ENCODE measurements at places on chromosomes 2 and 18. TPM values are rescaled to one million over a fixed set of nuclear protein-coding genes. Genes with fewer than 3 reads are reported as not detected.
A peak's percentile ranks its signal among the peaks of the same experiment; 100 is the strongest.

GRCh38 chr2:184599054-184599871, 934 bp downstream of the ZNF804A start:
- peaks cover 12% of the 10 kb centered on the region for H3K4me1 ChIP-seq
- no peak for DNase-seq
- H3K4me3 ChIP-seq, result peak overlapping the region; percentile 79
- H3K27ac ChIP-seq, result peak overlapping the region; percentile 66

DNA sequence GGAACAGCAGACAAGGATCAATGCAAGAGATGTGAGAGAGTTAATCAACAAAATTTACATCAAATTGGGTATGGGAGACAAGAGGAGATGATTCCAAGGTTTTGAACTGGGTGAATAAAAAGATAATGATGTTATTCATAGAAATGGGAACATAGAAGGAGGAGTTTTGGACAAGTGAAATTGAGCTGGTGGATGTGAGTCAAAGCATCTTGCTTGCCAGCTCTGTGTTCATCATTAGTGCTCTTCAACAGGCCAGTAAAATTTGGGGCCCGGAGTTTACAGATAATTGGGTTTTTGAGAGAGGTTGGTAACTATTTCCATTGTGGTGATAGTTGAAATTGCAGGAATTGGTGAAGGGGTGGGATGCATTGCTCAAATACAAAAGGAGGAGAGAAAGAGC, 69.9 kb upstream of the CAVIN2 start:
- H3K27me3 ChIP-seq, result no peaks in the 10 kb centered on the region
- no peak overlapping the region for H3K27ac ChIP-seq
- no peak overlapping the region for H3K4me3 ChIP-seq
- no peaks in the 10 kb centered on the region for H3K4me1 ChIP-seq

C2orf42 gene
- 2.6 TPM for total RNA-seq

SLC66A2 gene
- total RNA-seq, result 18.1 TPM

GRCh38 chr2:119760956-119761275, 1.2 kb downstream of the PTPN4 start:
- peak overlapping the region; percentile 84 for H3K4me3 ChIP-seq
- no peaks in the 10 kb centered on the region for H3K36me3 ChIP-seq
- peaks cover 9% of the 10 kb centered on the region for H3K4me1 ChIP-seq
- peak; percentile 39 for DNase-seq

SLC23A3 gene
- 0.58 TPM for total RNA-seq

- no peak overlapping the region for H3K27ac ChIP-seq
- no peak for DNase-seq
- H3K27me3 ChIP-seq, result no peaks in the 10 kb centered on the region
- no peak overlapping the region for H3K4me3 ChIP-seq
These were observed 556.3 kb downstream of the ARHGAP15 start for GRCh38 chr2:143685421-143686078.

GRCh38 chr18:12257996-12258718, 4.0 kb downstream of the CIDEA start:
- no peak overlapping the region for H3K4me3 ChIP-seq
- H3K36me3 ChIP-seq, result no peaks in the 10 kb centered on the region
- DNase-seq, result no peak
- peaks cover 17% of the 10 kb centered on the region for H3K4me1 ChIP-seq
- H3K27me3 ChIP-seq, result peaks cover 41% of the 10 kb centered on the region

UNC80 gene
- 0.29 TPM for total RNA-seq

DNA sequence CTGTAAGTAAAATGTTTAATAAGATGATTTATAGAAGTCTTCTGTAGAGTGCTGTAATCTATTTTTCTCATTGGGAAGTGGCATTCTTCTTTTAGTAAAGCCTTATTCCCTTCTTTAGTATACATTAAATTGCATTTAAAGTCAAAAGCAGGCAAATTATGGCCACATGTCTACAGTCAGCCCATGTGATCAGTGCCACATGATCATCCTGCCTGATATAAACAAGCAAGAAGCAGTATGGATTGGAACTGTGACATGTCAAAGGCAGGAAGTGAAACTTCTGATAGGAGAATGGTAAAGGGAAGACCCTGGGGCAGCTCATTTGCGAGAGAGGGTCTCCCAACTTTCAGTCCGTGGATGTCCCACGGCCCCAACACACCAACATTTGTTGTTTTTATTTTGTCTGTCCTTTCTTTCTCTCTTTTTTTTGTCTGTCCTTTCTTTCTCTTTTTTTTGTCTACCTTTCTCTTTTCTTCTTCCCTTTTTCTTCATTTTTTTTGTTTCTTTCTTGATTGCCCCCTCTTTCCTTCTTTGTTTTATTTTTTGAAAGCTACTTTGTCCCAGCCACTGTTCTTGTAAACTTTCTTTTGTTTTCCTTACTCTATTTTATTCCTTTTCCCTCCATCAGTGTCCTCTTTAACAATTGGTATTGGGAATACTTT, 154.9 kb downstream of the DTNA start:
- no peak overlapping the region for H3K27ac ChIP-seq
- H3K4me1 ChIP-seq, result peaks cover 5% of the 10 kb centered on the region
- H3K4me3 ChIP-seq, result no peak overlapping the region
- no peaks in the 10 kb centered on the region for H3K27me3 ChIP-seq
- no peaks in the 10 kb centered on the region for H3K36me3 ChIP-seq

SPDYA gene
- total RNA-seq, result 11.7 TPM

TUBB8B gene
- not detected for total RNA-seq

DNA sequence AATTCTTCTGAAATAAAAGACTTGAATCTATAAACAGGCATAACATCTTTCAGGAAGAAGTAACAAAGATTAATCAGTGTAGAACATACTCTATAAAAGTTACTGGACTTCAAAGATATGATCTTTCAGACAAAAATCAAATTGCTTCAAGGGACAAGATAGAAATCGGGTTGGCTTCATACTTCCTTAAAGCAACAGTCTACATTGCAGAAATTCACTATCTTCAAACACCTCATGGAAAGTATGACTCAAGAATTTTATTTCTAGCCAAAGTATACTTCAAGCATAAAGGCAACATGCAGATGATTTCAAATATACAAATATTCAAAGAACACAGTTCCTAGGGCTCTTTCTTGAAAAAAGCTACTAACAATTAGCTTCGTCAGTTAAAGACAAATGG, 240.7 kb downstream of the SRBD1 start:
- H3K4me3 ChIP-seq, result no peak overlapping the region
- H3K27me3 ChIP-seq, result no peaks in the 10 kb centered on the region
- DNase-seq, result no peak
- no peaks in the 10 kb centered on the region for H3K4me1 ChIP-seq

GRP gene
- total RNA-seq, result 3.2 TPM

NRP2 gene
- total RNA-seq, result 21.0 TPM

DNA sequence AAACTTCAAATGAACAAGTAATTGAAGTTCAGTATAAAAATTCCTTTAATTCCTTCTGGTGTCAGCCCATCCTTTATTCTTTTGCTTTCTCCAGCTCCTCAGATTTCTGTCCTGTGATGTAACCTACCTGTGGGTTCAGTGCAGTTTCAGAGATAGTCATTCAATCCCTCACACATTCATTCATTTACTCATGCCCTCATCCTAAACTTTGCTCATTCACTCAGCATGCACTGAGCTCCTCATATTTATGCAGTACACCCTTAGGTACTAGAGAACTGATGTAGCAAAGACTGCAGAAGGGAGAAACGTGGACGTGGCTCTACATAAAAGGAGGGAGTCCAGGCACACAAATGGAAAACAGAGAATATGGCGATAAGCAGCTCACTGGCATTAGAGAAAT, 45.3 kb upstream of the STAT1 start:
- DNase-seq, result no peak
- H3K4me3 ChIP-seq, result no peak overlapping the region
- H3K36me3 ChIP-seq, result no peaks in the 10 kb centered on the region
- H3K4me1 ChIP-seq, result no peaks in the 10 kb centered on the region
- no peak overlapping the region for H3K27ac ChIP-seq

DNA sequence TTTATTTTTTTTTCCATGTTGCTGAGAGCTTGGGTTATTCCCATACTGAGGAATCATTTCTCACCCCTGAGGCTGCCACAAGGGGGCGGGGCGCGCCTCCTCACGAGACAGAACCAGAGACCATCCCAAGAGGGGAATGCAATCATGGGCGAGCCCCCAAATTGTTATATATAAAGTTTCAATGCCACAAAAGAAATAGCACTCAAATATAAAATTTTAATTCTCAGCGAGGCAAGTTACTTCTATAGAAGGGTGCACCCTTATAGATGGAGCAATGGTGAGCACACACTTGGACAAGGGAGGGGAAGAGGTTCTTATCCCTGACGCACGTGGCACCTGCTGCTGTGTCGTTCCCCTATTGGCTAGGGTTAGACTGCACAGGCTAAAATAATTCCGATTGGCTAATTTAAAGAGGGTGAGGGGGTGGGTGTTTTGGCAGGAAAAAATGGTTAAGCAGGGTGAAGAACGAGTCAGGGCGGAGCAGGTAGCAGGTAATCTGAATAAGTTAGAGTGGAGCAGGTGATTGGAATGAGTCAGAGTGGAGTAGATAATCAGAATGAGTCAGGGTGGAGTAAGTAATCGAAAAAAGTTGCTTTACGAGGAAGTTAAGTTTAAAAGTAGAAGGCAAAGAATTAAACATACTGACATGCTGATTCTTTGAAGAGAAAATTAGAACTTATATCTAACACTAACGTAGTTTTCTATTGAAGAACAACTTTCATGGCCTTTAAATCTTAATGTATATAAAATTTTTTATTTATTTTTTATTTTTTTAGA, 177.5 kb downstream of the MTCL1 start:
- H3K36me3 ChIP-seq, result no peaks in the 10 kb centered on the region
- no peak for DNase-seq
- no peak overlapping the region for H3K27ac ChIP-seq
- no peak overlapping the region for H3K4me3 ChIP-seq

PLEKHA3 gene
- total RNA-seq, result 36.2 TPM

ITGB6 gene
- total RNA-seq, result 17.0 TPM

- no peak overlapping the region for H3K27ac ChIP-seq
- no peaks in the 10 kb centered on the region for H3K36me3 ChIP-seq
- no peaks in the 10 kb centered on the region for H3K4me1 ChIP-seq
- no peaks in the 10 kb centered on the region for H3K27me3 ChIP-seq
- no peak overlapping the region for H3K4me3 ChIP-seq
These were observed 25.6 kb downstream of the TACR1 start for GRCh38 chr2:75173740-75174139.

TLX2 gene
- total RNA-seq, result 0.73 TPM

SCYGR4 gene
- total RNA-seq, result not detected

- H3K27me3 ChIP-seq, result no peaks in the 10 kb centered on the region
- no peaks in the 10 kb centered on the region for H3K36me3 ChIP-seq
- no peaks in the 10 kb centered on the region for H3K4me1 ChIP-seq
- no peak overlapping the region for H3K4me3 ChIP-seq
- DNase-seq, result peak; percentile 72
- no peak overlapping the region for H3K27ac ChIP-seq
These were observed 54.2 kb upstream of the ID2 start for GRCh38 chr2:8627692-8628085.

- H3K27me3 ChIP-seq, result no peaks in the 10 kb centered on the region
- H3K27ac ChIP-seq, result peak overlapping the region; percentile 56
- no peak for DNase-seq
- H3K36me3 ChIP-seq, result no peaks in the 10 kb centered on the region
These were observed 17.0 kb downstream of the KCNK3 start for GRCh38 chr2:26709323-26710110.

CCL20 gene
- 1.8 TPM for total RNA-seq

DNA sequence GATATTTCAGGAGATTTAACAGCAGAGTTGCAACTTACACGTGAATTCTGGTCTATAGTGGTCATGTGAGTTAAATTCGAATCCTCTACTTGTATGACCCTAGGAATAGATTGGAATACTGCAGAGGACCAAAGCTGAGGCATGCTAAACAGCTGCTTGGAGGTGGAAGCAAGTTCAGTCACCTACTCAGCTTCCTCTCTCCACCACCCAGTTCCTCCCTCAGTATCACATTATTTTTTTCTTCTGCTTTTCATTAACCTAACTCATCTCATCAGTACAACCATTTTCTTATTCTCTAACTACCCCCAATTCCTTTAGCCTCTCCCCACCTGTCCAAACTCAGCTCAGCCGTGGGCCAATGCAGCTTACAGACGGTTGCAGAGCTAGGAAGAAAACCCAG, 385.5 kb downstream of the SETBP1 start:
- H3K4me1 ChIP-seq, result no peaks in the 10 kb centered on the region
- no peak overlapping the region for H3K4me3 ChIP-seq
- DNase-seq, result no peak
- no peak overlapping the region for H3K27ac ChIP-seq

DNA sequence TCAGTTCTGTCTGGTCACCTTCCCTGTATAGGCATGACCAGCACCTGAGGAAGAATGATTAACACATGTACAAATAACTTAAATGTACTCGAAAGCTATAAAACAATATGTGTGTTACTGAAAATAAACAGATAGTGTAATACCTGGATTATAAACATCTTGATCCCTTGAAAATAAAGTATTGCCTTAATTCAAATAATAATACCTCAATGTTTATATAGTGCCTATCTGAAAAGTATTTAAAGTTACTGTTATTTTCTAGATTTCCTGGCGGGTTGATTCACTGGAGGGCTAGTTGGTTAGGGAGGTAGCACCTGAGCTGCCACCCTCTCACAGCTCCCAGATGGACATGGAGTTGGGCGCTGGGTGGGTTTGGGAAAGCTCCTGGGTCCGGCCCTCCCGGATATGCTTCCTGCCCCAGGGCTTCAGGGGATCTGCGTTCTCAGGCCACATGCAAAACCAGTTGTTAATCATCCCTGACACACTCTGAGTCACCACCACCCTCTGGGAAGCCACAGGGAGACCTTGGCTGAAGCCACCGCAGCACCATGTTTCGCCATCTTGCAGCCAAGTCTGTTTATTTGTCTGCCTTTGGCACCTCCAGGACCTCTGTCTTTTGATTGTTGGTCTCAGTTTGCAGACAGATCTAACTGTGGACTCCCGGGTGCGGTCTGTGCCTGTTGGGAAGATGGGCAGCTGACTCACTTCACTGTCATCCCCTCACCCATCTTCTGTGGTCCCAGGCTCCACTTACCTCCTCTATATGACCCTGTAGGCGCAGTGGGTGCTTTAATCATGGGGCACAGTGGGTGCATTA, 35.3 kb downstream of the RAB31 start:
- peaks cover 14% of the 10 kb centered on the region for H3K4me1 ChIP-seq
- H3K36me3 ChIP-seq, result no peaks in the 10 kb centered on the region
- H3K27ac ChIP-seq, result peak overlapping the region; percentile 71
- no peak for DNase-seq
- H3K27me3 ChIP-seq, result no peaks in the 10 kb centered on the region

DNA sequence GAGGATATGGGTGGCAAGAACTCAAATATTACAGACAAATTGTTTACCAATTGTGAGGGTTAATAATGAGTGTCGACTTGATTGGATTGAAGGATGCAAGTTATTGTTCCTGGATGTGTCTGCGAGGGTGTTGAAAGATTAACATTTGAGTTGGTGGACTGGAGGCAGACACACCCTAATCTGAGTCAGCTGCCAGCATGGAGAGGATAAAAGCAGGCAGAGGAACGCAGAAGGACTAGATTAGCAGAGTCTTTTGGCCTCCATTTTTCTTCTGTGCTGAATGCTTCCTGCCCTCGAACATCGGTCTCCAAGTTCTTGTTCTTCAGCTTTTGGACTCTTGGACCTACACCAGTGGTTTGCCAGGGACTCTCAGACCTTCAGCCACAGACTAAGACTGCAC, 1503.7 kb downstream of the LRP1B start:
- no peak overlapping the region for H3K4me3 ChIP-seq
- no peak for DNase-seq
- H3K27me3 ChIP-seq, result no peaks in the 10 kb centered on the region
- no peaks in the 10 kb centered on the region for H3K4me1 ChIP-seq
- H3K36me3 ChIP-seq, result no peaks in the 10 kb centered on the region

NOSTRIN gene
- total RNA-seq, result 20.9 TPM
